ENCODE measurements at places on chromosomes 3 and 15. TPM values are rescaled to one million over a fixed set of nuclear protein-coding genes. Genes with fewer than 3 reads are reported as not detected.

The MYL3 gene
- total RNA-seq, result 0.82 TPM

The C2CD4A gene
- 0.10 TPM for total RNA-seq

The TMEM40 gene
- total RNA-seq, result not detected

- no peaks in the 10 kb centered on the region for H3K36me3 ChIP-seq
- no peaks in the 10 kb centered on the region for H3K4me1 ChIP-seq
- DNase-seq, result no peak
These were observed 11.2 kb upstream of the NTRK3 start for GRCh38 chr15:88267720-88268119.

DNA sequence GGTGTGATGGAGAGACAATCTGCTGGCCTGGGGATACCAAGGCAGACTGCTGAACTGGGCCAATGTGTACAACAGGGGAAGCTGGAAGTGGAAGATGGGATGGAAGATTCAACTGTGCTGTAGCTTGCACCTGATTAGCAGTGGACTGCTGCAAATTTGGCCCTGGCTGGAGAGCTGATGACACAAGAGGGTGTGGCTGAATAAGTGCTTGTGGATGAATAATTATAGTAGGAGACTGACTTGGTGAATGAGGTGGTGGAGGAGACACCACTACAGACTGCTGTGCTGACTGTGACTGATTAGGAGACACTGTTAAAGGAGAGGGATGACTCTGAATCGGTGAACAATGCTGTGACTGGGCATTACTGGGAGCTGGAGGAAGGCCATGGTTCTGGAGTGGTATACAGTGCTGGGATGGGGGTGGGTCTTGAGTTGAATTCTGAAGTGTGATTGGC, 52.5 kb downstream of the PHC3 start:
- peaks cover 17% of the 10 kb centered on the region for H3K36me3 ChIP-seq
- H3K27ac ChIP-seq, result peak overlapping the region; percentile 76
- H3K4me1 ChIP-seq, result peaks cover 20% of the 10 kb centered on the region
- no peak overlapping the region for H3K4me3 ChIP-seq

- H3K4me3 ChIP-seq, result no peak overlapping the region
- H3K36me3 ChIP-seq, result peaks cover 6% of the 10 kb centered on the region
- no peaks in the 10 kb centered on the region for H3K4me1 ChIP-seq
- no peaks in the 10 kb centered on the region for H3K27me3 ChIP-seq
These were observed 16.8 kb downstream of the RPUSD3 start for GRCh38 chr3:9826815-9827573.

DNA sequence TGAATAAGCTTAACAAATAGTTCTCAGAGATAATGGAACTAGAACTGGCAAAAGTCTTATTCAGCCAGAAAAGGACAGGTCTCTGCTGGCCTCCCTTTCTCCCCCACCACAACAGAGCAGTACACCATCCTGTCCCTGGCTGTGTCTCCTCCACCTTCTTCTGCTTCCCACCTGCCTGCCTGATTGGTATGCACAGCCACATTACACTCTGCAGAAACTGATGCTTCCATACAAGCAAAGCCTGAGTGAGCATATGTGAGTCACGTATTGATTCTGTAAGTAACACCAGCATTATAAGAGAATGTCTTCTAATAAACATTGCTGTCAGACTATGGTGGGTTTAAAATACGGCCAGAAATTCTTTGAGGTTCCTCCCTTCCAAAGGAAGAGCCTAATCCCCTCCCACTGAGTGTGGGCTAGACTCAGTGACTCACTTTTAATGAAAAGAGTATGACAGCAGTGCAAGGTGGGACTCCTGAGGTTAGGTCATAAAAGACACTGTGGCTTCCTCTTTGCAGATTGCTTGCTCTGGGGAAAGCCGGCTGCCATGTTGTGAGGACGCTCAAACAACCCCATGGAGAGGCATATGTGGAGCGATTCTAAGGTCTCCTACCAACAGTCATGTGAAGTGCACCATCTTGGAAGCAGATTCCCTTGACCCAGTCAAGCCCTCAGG, 44.4 kb downstream of the ANXA2 start:
- DNase-seq, result no peak
- peak overlapping the region; percentile 80 for H3K27ac ChIP-seq
- H3K27me3 ChIP-seq, result no peaks in the 10 kb centered on the region
- H3K4me1 ChIP-seq, result peaks cover 77% of the 10 kb centered on the region

- no peaks in the 10 kb centered on the region for H3K4me1 ChIP-seq
- H3K36me3 ChIP-seq, result peaks cover 6% of the 10 kb centered on the region
- H3K4me3 ChIP-seq, result no peak overlapping the region
- no peaks in the 10 kb centered on the region for H3K27me3 ChIP-seq
- DNase-seq, result no peak
These were observed 113.4 kb downstream of the FEZF2 start for GRCh38 chr3:62259924-62260323.

Measured in chondrocyte (in vitro differentiated cells).